CD4-positive, alpha-beta T cell (primary cell): ENCODE measurements at places on chromosomes 11 and 22. TPM values are rescaled to one million over a fixed set of nuclear protein-coding genes. Genes with fewer than 3 reads are reported as not detected.

GRCh38 chr22:39815932-39816331 lies 77.6 kb downstream of the ENTHD1 start:
- DNase-seq = no peak

GRCh38 chr11:75633409-75634066 lies 35.3 kb downstream of the MAP6 start:
- DNase-seq = no peak

DNA sequence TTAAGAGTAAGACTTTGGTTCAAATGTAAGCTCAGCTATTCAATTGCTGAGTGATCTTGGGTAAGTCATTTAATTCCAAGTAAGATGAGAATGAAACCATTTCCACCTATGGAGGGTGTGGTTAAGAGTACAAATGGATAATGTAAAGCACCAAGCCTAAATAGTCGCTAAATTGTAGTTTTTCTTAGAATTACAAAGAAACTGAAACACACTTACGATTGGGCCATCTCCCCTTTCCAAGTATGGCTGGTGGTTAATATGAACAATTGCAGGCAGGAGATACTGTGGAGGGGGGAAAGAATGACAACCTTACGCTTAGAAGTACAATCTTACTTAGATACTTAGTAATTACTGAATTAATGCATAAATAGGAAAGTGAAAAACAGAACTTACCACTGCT lies 8.2 kb downstream of the DDX17 start:
- DNase-seq = no peak

DNA sequence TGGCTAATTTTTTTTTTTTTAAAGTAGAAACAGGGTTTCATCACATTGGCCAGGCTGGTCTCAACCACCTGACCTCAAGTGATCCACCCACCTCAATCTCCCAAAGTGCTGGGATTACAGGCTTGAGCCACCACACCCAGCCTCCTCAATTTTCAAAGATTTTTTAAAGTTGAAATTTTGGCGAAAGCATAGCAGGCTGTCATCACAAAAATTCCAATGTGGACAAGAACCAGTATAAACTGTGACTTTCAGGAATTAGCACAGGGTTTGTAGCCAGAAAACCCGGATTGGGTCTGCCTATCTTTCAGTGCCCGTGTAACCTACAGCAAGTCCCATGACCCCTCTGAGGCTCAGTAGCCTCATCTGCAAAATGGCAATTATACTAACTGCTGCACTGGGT lies 80.2 kb downstream of the SGSM3 start:
- DNase-seq = no peak

- no peak for DNase-seq
Measured at GRCh38 chr11:27995083-27995482, 112.9 kb downstream of the KIF18A start.

GRCh38 chr22:41302021-41302767 lies 869 bp downstream of the ZC3H7B start:
- DNase-seq = no peak

DNA sequence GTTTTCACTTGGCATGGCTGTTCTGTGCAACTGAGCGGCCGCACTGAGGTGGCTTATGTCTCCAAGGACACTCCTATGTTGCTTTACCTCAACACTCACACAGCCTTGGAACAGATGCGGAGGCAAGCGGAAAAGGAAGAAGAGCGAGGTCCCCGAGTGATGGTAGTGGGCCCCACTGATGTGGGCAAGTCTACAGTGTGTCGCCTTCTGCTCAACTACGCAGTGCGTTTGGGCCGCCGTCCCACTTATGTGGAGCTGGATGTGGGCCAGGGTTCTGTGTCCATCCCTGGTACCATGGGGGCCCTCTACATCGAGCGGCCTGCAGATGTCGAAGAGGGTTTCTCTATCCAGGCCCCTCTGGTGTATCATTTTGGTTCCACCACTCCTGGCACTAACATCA lies 2.1 kb downstream of the CLP1 start:
- no peak for DNase-seq

SYNGR1 gene
- total RNA-seq = 0.44 TPM

SAA2 gene
- not detected for total RNA-seq

SLC22A6 gene
- not detected for total RNA-seq
